T-helper 22 cell (primary cell): ENCODE measurements at places on chromosomes 13 and 19.

DNA sequence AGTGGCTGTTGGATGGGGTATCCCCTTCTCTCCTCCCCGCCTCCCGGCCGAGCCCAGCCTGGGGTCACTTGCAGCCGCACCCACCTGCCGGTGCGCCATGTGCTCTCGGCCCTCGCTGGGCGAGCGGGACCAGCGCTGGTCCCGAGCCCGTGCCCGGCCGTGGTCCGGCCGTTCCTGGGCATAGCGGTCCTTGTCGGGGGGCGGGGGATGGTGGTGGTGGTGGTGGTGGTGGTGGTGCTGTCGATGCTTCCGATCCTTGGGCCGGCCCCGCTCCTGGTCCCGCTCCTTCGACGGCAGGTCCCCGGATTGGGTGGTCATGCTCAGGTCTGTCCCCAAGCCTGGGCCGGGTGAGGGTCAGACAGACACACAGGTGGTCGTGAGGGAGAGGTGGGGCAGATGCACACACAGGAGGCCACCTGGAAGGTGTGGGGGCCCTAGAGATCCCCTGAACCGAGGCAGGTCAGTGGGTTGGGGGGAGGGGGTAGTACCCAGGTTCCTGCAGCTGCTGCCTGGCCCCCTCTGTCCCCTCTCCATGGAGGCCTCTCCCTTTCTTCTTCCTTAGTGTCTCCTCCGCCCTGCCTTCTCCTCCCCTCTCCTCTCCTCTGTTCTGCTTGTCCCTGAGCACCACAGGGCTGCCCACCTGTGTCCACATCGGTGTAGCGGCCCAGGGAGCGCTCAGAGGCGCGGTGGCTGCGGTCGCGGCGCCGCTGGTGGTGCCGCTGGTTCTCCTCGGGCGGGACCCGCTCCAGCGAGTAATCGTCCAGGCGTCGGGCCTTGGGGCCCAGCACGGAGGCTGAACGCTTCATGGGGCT, 58.7 kb downstream of the IER2 start:
- DNase-seq: no peak

GRCh38 chr13:50162567-50162966, 147.3 kb downstream of the KCNRG start:
- DNase-seq: no peak

GRCh38 chr13:55991666-55992065, 1149.1 kb upstream of the PRR20A start:
- DNase-seq: no peak

DNA sequence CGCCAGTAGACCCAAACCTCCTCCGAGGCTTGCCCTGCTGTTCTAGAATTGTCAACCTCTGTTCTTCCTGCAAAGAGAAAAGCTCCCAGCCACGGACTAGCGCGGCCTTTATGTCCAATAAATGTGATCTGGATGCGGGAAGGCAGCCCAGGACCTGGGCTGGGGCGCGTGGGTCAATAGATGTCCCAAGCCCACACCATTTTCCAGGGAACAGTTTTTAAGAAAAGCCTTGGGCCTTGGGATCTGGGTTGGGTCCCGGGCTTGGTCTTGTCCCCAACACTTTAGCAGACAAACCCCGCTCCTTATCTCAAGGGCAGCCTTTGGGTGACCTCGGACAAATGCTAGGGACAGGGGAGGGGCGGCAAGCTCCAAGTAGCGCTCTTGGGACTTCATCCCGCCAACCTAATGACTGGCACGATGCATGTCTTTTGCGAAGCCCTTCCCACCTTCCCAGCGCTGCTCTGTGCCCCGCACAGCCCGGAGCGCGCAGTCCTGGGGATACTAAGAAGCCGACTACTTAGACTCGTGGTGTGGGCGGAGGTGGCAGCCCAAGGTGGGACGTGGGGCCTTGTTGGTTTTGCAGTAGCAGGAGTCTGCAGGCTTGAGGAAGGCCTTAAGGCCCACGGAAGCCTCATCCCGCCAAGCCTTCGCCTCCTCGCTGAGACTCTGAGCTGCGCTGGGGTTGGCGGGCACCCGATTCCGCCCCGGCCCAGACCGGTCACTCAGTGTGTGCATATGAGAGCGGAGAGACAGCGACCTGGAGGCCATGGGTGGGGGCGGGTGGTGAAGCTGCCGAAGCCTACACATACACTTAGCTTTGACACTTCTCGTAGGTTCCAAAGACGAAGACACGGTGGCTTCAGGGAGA, 10.8 kb downstream of the SOX21 start:
- no peak for DNase-seq

DNA sequence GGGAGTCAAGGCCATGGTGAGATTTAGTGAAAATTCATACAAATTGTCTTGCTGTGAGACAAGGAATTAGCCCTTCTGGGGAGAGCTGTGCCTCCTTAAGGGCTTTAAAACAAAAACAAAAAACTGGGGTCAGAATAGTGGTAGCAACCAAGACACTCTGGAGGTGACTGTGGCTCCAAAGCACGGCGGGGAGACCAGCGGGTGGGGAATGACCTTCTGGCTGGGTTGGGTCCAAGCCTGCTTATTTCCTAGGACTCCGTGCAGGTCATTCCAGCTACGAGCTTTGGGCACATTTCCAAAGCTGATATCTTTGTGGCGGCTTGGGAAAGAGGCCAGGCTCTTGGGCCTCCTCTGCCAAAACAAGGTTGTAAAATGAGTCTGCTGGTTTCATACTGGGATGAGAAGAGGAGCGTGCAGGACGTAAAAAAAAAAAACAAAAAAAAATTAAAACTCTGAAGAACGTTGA, 348.3 kb downstream of the UQCRFS1 start:
- DNase-seq: no peak

DNA sequence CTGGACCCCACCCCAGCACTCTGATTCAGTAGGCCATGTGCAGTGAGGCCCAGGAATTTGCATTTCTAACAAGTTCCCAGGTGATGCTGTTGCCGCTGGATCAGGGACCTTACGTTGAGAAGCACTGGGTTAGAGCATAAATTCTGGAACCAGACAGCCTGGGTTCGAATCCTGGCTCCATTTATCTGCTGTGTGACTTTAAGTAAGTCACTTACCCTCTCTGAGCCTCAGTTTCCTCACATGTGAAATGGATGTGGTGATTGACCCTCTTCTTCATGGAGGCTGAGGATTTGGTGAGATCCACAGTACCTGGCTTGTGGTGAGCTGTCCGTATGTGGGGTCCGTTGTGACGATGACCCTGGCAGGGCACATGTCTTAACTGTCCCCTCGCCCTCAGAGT, 15.9 kb downstream of the HIPK4 start:
- no peak for DNase-seq

DNA sequence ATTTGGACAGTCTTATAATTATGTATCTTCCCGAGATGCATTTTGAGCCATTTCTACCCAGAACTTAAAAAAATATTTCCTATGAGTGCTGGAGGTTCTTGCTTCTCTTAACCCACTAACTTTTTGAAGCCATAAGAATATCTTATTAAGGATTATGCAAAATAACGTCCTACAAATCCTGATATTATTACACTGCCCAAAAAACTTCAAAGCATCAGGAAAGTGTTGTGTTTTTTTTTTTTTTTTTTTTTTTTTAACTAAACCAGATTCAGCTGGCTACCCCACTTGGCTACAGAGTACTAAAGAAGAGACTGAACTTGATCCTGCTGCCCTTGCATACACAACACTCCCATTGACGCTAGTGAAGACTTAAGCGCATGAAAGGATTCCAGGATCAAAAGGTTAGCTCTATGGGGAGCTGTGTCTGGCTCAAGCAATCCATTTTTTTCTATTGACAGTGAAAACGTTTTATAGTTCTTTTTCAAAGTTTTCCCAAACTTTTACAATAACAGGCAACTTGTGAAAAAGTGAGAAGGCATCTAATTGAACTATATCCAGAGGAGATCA, 141.4 kb downstream of the KCNRG start:
- no peak for DNase-seq

GRCh38 chr19:35216833-35217648, 11.5 kb downstream of the FAM187B start:
- DNase-seq: peak; percentile 12

DNA sequence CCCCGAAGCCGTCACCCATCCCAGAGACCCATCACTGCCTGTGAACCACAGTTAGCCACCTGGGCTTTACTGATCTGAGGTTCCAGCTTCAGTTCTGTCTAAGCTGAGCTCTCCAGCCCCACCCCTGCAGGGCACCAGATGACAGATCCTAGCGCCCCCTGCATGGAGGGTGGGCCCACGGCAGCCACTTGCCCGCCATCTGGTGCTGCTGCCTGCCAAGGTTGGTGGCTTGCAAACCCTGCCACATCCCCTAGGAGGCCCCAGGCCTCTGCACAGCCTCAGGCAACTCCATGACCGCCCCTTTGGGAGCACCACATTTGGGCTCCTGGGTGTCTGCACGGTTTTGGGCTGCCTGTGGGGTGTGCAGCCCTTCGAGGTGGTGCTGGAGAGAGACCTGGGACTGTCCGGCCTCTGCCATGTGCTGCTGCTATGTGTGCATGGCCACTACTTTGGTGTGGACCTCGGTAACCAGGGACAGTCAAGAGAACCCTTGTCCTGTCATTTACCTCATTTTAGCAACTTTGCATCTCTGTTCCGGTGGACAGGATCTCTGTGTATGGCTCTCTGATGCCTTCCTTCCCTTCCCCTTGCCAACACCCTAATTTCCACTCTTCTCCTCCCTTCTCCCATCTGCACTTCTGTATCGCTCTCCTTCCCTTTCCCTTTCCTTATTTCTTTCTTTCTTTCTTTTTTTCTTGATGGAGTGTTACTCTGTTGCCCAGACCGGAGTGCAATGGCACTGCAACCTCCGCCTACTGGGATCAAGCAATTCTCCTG, 17.4 kb upstream of the SDHAF1 start:
- no peak for DNase-seq

- no peak for DNase-seq
These were observed 10.6 kb downstream of the ABHD17A start for GRCh38 chr19:1874554-1875185.

DNA sequence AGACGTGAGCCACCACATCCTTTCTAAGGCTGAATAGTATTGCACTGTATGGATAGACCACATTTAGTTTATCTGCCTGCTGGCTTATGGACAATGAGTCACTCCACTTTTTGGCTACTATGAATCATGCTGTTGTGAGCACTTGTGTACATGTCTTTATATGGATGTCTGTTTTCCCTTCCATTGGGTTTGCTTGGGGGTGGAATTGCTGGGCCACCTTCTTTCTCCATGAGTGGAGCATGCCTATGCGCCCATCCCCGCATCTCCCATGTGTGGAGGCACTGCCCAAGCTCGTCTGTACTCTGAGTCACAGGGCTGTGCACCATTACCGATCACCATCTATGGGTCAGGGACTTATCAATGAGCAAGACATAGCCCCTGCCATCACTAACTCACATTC, 127.2 kb upstream of the GJB6 start:
- DNase-seq: no peak

DNA sequence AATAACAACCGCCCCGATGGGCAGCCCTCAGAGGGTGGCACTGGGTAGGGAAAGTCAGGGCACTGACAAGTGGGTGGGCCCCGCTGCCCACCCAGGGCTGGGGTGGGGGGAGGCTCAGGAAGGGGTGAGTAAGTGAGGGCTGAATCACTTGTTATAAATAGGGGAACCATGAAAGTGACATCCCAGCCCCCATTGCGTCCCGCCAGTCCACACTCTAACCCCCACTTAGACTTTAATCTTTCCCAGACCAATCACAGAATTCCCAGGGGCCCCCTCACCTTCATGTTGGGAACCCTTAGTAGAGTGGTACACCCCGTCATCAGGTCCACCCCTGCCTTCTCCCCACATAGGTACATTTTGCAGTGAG, 37.0 kb upstream of the NANOS3 start:
- no peak for DNase-seq

DNA sequence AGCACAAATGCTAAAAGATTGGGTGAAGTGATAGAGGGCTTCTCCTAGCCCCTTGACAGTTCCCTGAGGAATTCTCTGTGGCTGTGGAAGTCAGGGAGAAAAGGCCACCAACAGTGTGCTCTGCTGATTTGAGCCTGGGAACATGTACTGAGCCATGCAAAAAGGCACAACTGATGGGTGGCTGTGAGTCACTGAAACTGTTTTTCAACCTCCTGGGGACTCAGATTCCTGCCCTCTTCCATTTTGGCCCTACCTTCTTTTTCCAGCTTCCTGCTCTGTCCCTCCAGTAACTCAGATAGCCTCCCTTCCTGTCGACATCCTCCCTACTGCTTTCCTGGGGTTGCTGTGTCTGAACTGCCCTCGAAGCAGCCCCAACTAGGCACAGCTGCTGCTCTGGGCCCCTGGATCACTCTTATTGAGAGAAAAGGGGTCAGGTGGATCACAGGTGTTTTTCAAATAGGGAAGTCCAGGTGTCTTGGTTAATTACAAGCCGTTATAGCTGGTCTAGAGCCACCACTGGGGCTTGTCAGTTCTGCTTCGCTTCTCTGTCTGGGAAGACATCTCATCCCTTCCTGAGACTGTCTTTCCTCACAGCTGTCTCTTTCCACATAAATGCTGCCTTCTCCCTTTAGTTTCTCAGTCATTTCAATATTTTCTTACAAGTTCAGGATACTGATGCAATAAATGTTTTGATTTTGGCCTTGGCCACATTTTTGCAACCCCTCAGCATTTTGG, 13.7 kb downstream of the FAM124A start:
- no peak for DNase-seq

DNA sequence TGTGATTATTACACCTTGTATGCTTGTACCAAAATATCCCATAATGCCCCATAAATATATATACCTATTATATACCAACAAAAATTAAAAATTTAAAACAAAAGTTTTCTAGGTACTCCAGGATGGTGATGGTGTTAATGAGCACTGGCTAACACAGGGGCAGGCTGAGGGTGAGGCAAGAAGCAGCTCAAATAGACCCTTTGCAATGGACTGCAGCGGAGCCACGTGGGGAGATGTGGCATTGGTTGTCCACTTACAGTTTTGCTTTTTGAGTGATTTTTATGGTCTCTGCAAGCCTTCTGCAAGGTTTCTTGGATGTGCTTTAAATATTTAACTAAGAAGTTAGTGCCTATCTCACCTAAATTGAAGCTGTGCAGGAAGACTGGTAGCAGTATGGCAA, 132.9 kb downstream of the RAP2A start:
- no peak for DNase-seq

GRCh38 chr13:110214637-110215036, 92.3 kb downstream of the COL4A1 start:
- no peak for DNase-seq
